ENCODE measurements at places on chromosomes 12 and 14.

DNA sequence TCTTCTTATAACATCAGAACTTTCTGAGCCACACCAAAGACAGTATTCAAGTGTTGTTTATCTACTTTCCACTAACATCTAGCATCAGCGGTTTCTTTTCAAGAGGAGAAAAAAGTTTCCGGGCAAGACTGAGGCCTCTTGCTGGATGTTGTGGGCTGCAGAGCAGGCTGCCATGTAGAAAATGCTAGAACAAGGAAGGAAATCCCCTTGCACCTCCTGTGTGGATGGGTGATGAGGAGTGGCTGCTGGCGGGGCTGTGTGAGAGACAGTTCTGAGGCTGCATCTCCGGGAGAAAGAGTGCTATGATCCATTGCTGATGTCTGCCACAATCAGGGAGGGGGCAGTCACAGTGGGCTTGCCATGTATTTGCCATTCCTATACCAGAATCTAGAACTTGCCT, 37.8 kb upstream of the PPP1CC start:
- DNase-seq, result no peak

DNA sequence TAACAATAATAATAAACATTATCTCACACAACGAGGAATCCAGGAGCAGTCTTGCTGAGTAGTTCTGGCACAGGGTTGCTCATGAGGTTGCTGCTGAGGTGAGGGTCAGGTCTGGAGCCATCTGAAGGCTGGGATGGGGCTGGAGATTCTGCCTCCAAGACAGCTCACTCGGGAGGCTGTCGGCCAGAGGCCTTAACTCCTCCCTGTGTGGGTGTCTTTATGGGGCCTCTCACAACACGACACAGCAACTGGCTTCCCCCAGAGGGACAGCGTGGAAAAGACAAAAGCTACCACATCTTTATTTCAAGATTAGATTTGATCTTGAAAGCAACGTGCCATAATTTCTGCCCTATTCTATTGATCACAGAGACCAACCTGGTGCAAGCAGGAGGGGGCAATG, 7.2 kb upstream of the CD4 start:
- no peak for DNase-seq

DNA sequence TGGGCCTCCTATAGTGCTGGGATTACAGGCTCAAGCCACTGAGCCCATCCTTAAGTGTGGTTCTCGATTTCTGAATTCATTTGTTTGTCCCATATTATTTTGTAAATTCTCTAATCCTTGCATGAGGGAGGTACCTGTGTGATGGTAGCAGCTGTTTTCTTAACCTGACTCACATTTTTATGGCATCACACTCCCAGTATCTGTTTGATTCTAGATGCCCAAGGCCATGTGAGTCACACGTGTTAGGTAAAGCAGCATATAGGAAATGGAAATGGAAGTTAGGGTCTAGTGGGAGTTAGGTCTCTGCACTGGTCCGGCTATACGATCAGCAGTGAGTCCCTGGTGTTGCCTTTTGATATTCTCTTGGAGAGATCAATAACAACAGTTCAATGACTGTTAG, 198.1 kb downstream of the ERC1 start:
- DNase-seq, result no peak

DNA sequence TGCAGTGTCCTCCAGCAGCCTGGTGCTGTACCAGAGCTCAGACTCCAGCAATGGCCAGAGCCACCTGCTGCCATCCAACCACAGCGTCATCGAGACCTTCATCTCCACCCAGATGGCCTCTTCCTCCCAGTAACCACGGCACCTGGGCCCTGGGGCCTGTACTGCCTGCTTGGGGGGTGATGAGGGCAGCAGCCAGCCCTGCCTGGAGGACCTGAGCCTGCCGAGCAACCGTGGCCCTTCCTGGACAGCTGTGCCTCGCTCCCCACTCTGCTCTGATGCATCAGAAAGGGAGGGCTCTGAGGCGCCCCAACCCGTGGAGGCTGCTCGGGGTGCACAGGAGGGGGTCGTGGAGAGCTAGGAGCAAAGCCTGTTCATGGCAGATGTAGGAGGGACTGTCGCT, 15.2 kb downstream of the C12orf43 start:
- no peak for DNase-seq

DNA sequence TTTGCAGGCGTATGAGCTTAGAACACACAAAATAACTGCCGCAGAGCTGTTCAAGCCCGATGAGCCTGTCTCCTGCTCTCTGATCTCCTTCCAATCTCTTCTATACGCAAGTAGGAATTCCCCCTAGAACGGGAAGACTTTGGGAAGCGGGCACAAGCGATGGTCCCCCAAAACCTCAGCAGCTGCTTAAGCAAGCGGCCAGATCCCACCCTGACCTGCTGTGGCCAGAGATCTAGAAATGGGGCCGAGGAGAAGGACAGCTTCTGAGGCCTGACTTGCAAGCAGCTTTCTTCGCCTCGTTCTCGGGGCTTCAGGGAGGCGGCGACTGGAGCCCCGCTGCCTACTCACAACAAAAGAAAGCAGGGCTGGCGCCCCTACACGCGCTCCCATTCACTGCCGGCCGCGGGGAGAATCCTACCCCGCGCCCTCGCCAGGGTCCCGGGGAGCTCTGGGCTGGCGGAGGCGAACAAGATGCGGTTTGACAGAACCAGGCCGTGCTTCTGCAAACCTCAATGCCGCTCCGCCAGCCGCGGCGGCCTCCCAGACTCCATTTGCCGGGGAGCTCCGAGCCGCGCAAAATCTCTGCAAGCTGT, 922 bp downstream of the TBX5 start:
- DNase-seq, result no peak

DNA sequence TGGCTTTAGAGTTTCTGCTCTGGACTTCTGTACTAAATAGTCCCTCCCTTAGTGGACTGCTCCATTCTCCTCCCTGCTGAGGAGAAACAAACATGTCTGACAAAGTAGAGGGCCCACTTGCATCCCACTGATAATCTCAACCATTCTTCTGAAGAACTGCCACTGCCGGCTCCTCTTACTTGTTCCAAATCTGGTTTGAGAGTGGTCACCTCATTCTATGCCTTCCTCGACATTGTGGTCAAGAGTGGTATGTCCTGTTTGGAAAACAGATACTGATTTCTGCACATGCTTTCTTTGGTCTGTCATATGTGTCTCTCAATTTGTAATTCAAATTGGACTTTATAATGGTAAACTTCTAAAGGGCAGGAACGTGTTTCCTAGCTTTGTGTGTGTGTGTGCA, 36.3 kb upstream of the PLEKHA5 start:
- DNase-seq, result no peak

GRCh38 chr12:132418393-132418925, 71.5 kb upstream of the FBRSL1 start:
- DNase-seq, result no peak

DNA sequence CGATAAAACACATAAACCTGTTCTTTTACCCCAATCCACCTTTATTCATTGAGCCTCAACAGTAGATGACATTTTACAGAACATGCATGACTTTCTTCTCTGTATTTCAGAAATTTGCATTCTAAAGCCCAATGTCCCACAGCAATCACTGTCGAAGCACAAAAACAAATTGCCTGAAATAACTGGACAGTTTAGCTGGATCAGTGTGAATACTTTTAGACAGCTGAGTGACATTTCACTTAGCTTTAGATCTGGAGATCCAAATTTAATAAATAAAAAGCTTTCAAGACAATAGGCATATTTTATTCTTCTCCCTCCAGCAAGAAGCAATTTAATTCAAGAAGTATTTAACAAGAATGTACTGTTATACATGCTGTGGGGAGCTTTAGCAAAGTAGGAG, 109.1 kb upstream of the FSCB start:
- no peak for DNase-seq

- no peak for DNase-seq
Observed at GRCh38 chr14:71668186-71668912, 263.9 kb upstream of the RGS6 start.

GRCh38 chr14:101129521-101130167, 226.1 kb upstream of the RTL1 start:
- no peak for DNase-seq

DNA sequence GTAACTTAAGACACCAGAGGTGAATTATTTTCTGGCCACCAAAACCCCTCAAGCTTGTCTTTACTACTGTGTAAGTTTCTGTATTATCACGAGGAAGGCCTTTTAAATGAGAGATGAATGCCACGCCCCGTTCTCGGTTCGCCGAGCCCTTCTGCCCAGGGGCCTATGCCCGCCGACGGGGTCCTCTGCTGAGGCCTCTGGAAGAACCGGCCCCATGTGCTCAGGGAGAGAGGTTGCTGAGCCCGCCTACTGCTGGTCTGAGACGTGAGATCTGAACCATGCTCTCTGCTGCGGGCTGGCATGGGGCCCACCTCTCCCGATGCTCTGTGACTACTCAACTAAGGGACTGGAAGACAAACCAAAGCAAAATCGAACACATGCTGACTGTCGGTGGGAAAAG, 21.0 kb downstream of the AMN start:
- DNase-seq, result no peak

GRCh38 chr12:83378186-83378727, 691.6 kb downstream of the TMTC2 start:
- DNase-seq, result no peak

GRCh38 chr12:97748298-97748697, 285.7 kb downstream of the RMST start:
- DNase-seq, result no peak

GRCh38 chr12:33575346-33575745, 135.7 kb upstream of the SYT10 start:
- DNase-seq, result no peak

DNA sequence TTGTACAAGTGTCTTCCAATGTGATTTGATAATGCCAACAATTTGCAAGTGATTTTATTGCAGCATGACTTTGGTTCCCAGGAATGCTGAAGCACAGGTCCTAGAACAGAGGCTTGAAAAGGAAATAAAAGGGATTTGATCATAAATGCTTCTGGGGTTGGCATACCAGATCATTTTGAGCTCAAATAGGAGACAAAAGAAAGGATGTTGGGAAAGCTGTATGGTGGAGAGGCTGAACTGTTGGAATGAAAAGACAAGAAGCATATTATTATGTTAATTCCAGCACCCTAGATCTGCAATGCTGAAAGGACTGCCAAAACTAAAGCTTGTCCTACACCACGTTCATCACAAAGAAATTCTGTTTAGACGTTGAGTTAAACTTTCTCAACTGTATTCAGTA, 143.1 kb downstream of the BICD1 start:
- DNase-seq, result no peak

GRCh38 chr12:39145175-39145999, 240.0 kb upstream of the CPNE8 start:
- DNase-seq, result no peak

GRCh38 chr14:28983279-28983678, 216.7 kb downstream of the FOXG1 start:
- no peak for DNase-seq

GRCh38 chr12:57243521-57244311, 7.3 kb downstream of the STAC3 start:
- no peak for DNase-seq

- no peak for DNase-seq
Observed at GRCh38 chr12:97038834-97039233, 131.8 kb downstream of the NEDD1 start.

- DNase-seq, result no peak
Observed at GRCh38 chr12:6827982-6828780, at the start of gene P3H3. P3H3 (plus strand) TSS chr12:6828407; CDS start chr12:6828441, 34 bp downstream.

- DNase-seq, result no peak
Observed at GRCh38 chr12:119689935-119690500, 22.1 kb downstream of the PRKAB1 start.

DNA sequence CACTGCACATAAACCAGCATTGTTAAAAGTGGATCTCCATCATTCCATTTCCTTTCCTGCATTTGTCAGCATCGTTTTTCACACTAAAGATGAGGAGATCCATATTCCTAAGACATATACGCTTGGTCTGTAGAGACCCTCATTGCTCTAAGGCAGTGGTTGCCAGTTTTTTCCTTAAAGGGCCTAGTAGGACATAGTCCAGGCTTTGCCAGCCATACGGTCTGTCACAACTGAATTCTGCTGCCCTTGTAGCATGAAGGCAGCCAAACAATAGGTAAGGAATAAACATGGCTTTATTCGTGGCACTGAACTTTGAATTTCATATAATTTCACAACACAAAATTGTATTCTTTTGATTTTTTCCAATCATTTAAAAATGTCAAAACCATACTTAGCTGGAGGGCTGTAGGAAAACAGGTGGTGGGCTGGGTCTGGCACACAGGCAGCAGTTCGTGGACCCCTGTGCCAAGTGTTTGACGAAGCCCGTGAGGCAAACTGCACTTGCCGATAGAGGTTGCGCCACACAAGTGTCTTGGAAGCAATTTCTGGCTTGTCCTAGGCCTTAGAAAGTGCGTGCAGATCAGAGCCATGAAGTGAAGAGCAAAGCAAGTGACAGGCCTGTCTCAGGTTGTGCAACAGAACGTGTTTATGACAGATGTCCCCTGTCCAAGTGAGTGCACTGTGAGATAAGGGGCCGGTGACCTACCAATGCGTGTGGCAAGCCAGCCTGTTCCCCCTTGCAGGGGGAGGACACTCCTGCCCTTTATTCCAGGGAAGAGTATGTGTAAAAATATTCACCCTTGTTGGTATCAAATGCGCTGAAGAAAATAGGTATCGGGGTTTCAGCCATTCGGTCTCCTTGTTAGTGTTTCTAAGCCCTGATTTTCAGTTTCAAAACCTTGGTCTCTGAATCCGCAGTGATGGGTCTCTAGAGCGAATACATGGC, 916 bp upstream of the CHPT1 start:
- DNase-seq, result no peak

- DNase-seq, result no peak
Observed at GRCh38 chr14:24135584-24135833, 485 bp upstream of the PSME1 start.

GRCh38 chr12:57340104-57340503, 89.1 kb upstream of the STAC3 start:
- no peak for DNase-seq

DNA sequence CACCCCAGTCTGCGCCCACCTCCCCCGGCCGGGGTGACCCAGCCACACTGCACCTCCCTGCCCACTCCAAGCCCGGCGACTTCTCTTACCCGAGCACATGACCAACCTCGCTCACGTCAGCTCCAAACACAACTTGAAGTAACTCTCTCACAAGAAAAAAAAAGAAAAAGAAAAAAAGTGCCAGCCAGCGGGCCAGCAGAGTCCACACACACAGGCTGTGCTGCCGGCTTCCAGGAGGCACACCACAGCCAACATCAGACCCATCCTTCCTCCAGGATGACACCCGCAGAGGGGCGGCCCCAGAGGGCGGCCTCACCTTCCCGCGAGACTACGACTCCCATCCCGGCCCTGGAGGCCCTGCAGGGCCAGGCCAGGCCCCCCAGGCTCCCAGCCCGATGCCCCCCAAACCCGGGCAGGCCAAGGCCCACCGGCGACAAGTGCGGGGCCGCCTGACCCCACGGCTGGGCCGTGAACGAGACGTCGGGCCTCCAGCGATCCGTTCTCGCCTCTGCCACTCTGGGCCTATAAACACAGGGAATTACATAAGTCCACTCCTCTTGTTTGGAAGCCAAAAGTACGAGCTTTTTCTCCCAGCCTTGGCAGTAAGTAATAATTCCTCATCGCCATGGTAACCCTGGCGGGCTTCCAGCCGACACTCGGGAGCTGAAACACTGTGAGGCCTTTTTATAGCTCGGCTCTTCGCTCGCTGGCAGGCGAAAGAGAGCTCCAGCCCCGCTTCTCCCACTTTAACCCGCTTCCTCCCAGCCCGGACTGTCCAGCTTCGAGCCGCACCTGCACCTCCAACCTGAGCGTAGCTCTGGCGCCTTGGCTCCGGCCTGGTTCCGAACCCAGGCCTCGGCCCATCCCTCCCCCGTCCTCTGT, 49.1 kb downstream of the NCOR2 start:
- DNase-seq, result no peak

- DNase-seq, result no peak
Observed at GRCh38 chr12:11868027-11868426, 202.7 kb upstream of the BCL2L14 start.

GRCh38 chr12:229441-230191, 15.7 kb upstream of the SLC6A12 start:
- no peak for DNase-seq
